Nucleus accumbens (tissue), 56 donors: ENCODE measurements at places on chromosomes 4 and X.

DNA sequence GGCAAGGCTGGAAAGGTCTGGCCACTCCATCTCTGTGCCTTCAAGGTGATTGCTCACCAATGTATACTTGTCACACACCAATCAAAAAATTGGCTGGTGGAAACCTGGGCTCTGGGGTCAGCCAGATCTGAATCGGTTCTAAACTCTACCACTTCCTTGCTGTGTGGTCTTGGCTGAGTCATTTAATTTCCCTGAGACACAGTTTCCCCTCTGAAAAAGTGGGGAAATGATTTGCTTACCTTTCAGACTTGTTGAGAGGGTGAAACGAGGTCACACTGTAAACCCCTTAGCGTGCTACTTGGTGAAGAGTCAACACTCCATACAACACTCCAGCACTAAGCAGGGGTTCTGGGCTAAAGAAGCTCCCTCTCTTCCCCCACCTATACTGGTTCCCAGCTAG lies 252.3 kb upstream of the ZIC3 start:
- DNase-seq: no peak

GRCh38 chr4:151358266-151358665 lies 32.9 kb upstream of the SH3D19 start:
- DNase-seq: peak; percentile 81

DNA sequence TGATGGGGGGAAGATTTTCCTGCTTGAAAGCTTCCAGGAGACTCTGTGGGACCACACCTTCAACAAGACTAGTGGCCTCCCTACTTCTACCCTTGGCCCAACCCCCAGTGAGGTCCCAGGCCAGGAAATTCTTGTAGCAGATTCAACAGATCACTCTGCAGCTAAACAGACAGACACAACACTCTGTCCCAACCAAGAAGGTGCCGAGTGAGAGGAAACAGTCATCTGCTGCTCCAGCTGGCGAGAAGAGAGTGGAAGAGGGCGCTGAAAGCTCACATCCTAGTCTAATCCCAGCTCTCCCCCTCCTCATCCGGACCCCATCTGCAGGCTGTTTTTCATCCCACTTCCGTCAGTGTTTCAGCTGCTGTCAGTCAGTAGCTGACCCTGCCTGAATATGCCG lies 63.4 kb downstream of the CHRDL1 start:
- DNase-seq: no peak

DNA sequence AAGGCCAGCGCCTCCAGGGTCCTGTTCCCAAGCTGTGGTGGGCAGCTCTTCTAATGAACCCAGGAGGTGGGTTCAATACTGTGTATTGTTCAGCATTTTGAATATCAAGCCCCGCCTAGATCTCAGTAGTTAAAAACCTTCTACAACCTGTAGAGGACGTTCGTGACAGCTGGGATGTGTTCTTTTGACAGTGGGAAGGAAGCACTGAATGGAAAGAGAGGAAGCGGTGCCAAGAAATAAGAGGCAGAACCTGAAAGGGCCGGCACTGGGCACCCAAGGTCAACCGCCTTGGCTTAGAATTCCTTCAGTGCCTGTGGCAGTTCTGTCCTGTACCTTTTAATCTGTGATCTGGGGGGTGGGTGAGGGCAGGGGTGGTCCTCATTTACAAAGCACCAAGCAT lies 73.1 kb downstream of the CC2D2A start:
- DNase-seq: no peak

GRCh38 chrX:47568656-47569295 lies 7.8 kb downstream of the ARAF start:
- DNase-seq: no peak

- no peak for DNase-seq
These were observed 25.3 kb upstream of the CYBB start for GRCh38 chrX:37754516-37754915.

DNA sequence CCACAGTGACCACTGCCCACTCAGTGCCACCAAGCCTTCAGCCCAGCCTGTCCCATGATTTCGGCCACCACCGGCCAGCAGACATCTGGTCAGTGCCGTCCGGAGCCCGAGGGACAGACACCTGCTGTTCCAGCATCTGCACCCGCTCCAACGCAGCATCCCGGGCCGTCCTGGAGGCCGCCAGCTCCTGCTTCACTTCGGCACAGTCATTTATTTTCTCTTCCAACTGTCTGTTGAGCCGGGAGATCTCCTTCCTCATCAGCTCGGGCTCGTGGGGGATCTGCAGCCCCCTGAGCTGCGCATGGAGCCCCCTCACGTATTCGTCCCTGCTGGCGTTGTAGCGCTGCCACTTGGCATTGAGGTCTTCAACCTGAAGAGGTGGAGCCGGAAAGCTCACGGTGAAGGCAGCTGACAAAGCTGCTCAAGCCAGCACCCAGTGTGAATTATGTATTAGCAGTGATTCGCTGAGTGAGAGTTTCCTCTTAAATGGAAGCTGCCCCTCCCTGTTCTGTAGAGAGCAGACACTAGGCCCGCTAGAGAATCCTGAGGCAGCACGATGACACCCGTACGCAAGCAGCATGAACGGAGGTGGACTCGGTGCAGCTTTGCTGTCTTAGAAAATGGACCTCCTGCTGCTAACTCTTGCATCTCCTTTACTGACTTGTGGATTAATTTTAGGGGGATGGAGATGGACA lies 11.4 kb downstream of the TNIP2 start:
- DNase-seq: no peak

- no peak for DNase-seq
These were observed 137.5 kb downstream of the AMMECR1 start for GRCh38 chrX:110180176-110180927.

GRCh38 chrX:25034889-25035288 lies 19.1 kb upstream of the ARX start:
- DNase-seq: no peak

DNA sequence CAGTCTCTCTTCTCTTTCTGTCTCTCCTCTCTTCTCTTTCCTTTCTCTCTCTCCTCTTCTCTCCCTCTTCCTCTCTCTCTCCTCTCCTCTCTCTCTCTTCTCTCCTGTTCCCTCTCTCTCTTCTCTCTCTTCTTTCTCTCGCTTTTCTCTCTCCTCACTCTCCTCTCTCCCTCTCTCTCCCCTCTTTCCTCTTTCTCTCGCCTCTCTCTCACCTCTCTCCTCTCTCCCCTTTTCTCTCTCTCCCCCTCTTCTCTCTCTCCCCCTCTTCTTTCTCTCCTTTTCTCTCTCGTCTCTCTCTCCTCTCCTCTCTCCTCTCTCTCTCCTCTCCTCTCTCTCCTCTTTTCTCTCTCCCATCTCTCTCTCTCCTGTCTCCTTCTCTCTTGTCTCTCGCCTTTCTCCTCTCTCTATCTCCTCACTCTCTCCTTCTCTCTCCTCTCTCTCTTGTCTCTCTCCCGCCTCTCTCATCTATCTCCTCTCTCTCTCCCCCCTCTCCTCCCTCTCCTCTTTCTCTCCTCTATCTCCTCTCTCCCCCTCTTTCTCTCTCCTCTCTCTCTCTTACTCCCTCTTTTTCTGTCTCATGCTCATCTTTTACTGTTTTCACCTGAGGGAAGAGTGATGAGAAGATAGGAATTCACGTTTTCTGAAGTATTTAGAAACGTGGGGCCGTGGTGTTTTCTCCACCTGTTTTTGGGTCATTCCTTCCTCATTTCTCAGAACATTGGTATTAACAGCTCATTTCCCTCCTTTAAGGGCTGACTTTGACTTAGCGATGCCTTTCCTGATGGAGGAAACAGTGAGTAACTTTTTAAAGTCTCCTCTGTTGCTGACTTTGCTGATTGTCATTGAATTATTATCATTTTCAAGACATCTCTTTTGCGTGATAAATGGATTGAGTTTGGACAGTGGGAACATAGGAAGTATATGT lies 80.6 kb upstream of the CD99 start:
- DNase-seq: no peak

- DNase-seq: no peak
These were observed 136.2 kb upstream of the BMPR1B start for GRCh38 chr4:94621491-94622080.

- no peak for DNase-seq
These were observed 55.3 kb downstream of the FHDC1 start for GRCh38 chr4:152991398-152991797.

GRCh38 chr4:42293967-42294813 lies 103.1 kb upstream of the SHISA3 start:
- no peak for DNase-seq

- DNase-seq: no peak
These were observed 69.8 kb downstream of the COL25A1 start for GRCh38 chr4:109232681-109233080.

- no peak for DNase-seq
These were observed 5.4 kb upstream of the SHOX start for GRCh38 chrX:625137-625691.

GRCh38 chr4:111215755-111216154 lies 592.9 kb upstream of the PITX2 start:
- DNase-seq: no peak

GRCh38 chr4:10687526-10687925 lies 3.0 kb upstream of the CLNK start:
- DNase-seq: no peak

DNA sequence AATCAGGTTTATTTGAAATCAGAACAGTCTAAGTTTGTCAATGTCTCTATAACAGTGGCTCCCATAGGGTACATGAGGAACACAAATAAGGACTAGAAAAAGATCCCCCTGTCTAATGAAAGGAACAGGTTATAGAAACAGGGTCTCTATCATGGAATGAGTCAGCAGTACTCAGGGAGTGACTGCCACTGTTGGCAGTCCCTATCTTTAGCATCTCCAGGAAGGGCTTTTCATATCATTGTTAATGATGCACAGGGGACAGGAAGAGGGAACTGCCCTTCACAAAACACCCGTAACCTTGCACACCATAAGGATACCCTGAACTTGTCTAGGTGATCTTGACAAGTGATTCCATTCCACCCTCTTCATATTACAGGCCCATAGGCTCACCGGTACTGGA lies 38.5 kb upstream of the SMIM10L2A start:
- DNase-seq: no peak

DNA sequence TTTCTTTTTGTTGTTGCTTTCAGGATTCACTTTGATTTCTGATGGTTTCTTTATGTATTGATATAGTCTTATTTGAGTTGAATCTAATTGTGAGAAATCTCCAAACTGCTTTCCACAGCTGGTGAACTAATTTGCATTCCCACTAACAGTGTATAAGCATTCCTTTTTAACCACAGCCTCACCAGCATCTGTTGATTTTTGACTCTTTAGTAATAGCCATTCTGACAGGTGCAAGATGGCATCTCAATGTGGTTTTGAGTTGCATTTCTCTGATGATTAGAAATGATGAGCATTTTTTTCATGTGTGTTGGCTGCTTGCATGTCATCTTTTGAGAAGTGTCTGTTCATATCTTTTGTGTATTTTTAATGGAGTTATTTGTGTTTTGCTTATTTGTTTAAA lies 1023.1 kb downstream of the SH3BGRL start:
- DNase-seq: no peak

DNA sequence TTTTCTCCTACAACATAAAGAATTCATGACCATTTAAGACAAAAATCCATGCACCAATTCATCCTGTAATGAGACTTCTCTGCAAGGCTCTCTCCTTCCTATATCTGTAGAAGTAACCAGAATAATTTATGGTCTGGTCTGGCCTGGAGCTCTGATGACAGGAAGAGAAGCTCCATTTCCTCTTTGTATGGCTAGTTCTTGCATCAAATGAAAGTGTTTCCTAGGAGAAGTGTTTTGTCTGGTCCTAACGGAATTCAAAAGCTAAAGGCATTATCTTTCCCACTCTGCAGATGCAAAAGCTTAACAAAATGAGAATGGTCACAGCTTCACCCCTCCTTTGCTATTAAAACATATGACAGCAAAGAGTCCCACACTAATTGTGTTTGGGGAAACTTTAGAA lies 55.1 kb downstream of the SPATA18 start:
- DNase-seq: no peak

DNA sequence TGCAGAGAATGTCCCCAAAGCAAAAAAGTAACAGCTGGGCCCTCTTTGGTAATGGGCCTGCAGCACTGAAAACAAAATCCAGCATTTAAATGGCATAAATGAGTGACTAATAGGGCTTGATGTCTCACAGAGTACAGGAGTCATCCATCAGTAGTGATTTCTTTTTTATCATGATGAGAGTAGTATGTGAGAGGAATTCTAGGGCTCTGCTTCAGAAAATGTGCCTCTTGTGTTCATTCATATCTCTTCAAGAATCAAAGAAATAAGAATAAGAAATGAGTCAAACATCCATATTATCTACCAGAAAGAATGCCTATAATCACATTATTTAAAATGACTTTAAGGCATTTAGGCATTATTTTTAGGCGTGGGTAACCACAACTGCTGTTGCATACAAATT lies 792.9 kb upstream of the HTR2C start:
- no peak for DNase-seq

- DNase-seq: no peak
These were observed 16.2 kb upstream of the FRMD7 start for GRCh38 chrX:132144061-132144460.

GRCh38 chrX:38183596-38183995 lies 37.1 kb downstream of the SRPX start:
- DNase-seq: no peak

- no peak for DNase-seq
These were observed 9.1 kb downstream of the ELF2 start for GRCh38 chr4:139167774-139168444.

GRCh38 chr4:61385256-61385655 lies 185.1 kb downstream of the ADGRL3 start:
- DNase-seq: no peak
